ENCODE measurements at places on chromosomes 7 and 10.
A peak's percentile ranks its signal among the peaks of the same experiment; 100 is the strongest.

DNA sequence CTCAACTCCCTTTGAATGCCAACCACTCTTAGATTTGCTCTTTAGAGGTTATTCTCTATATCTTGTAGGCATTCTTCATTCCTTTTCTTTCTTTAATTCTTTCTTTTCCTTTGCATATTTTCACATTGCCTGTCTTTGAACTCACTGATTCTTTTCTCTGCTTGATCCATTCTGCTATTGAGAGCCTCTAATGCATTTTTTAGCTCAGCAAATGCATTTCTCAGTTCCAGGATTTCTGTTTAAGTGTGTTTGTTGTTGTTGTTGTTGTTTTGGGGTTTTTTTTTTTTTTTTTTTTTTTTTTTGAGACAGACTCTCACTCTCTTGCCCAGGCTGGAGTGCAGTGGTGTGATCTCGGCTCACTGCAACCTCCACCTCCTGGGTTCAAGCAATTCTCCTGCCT lies 71.6 kb downstream of the FBXL13 start:
- no peak for DNase-seq

- no peak for DNase-seq
These were observed 13.1 kb upstream of the GOT1 start for GRCh38 chr10:99443500-99443899.

- peak; percentile 87 for DNase-seq
These were observed 25.1 kb upstream of the DDIT4 start for GRCh38 chr10:72248468-72249151.

DNA sequence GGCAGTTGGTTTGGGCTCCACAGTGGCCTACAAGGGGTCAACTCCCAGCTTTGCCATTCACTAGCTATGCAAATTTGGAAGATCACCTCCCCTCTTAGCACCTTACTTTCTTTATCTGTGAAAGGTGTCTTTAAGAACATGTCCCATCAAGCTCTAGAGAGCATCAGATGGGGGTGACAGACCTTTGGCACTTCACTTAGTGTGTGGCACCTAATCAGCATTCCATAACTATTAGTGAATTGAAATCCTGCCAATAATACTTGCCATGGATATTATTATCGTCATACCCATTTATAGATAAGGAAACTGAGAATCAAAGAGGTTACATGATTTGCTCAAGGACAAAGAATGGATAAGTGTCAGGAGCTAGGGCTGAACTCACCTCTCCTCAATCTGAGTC lies 51.9 kb downstream of the PLPP4 start:
- DNase-seq = no peak

GRCh38 chr7:140015471-140015970 lies 47.2 kb downstream of the PARP12 start:
- DNase-seq = no peak

DNA sequence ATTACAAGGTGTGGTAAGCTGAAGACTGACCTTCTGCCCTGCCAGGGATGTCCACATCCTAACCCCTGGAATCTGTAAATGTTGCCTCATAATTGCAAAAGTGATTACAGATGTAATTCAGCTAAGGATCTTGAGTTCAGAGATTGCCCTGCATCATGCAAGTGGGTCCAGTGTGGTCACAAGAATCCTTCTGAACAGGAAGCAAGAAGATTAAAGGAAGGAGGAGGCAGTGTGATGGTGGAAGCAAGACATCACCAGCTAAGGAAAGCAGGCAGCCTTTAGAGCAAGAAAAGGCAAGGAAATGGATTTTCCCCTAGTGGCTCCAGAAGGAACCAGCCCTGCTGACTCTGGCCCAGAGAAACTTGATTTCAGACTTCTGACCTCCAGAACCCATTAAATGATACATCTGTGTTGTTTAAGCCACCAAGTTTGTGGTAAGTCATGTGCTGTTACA lies 78.1 kb downstream of the USP6NL start:
- DNase-seq = no peak

DNA sequence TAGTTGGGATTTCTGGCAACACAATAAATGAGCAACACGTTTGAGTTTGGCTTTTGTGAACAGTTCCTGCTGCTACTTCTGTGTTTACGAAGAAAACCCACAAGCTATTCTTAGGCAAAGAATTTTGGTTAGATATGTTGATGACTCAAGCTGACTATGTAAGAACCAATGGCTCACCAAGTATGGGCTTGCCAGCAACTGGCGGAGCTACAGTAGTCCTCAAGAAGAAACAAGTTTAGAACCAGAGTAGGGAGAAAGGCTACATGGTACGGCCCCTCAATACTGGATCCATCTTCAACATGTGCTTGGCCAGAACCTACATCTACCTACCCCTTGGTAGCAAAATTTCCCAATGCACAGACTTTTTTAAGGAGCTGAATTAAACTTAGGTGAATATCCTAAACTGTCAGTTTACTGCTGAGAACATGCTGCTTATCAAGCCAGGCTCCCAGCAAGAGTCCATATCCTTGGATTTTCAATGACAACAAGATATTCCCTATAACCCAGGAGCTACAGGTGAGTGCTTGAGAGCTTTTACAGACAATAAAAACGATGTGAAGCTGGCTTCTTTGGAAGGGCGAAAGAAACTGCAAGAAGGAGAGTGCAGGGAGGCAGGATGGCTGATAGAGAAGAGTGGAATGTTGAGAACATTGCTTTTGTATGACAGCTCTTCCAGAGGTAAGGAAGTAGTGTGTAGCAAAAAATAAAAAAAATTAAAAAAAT lies 74.3 kb upstream of the ASAH2 start:
- peak; percentile 28 for DNase-seq

DNA sequence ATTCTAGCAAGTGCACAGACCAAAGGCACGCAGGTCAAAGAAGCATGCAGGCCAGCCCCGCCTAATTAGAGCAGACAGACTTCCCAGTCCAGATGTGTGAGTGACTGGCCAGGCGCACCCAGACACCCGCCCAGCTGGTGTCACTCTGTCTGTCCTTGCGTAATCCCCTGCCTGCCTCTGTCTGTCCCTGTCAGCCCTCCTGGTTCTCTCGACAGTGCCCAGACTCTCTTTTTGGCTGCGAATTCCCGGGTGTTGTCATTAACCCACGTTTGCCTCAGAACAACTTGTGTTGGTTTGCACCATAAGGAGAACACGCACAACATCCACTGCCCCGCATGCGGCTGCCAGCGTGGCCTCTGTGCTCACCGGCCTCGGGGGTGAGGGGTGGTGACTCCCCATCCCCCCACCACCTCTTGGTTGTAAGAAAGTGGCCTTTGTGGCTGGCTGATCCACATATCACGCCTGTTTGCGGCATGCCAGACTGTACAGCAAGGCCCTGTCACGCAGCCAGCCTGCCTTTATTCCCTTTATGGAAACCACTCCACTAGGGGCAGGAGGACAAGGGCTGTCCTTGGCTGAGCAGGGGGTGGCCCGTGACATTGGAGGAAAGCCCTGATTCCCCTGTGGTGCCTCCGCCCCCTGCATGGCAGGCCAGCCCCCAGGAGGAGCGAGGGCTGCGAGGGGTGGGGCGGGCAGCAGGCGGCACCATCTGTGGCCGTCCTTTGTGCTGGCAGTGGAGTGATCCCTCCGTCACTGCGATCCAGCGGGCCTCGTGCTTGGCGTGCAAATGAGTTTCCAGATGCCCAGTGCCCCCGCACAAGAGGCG lies 72.8 kb upstream of the PPIF start:
- DNase-seq = no peak

GRCh38 chr7:105462765-105463420 lies 59.2 kb downstream of the PUS7 start:
- DNase-seq = no peak

- DNase-seq = no peak
These were observed 92.5 kb upstream of the LRGUK start for GRCh38 chr7:134034652-134035051.

GRCh38 chr10:110791541-110792073 lies 80.1 kb upstream of the PDCD4 start:
- DNase-seq = no peak

DNA sequence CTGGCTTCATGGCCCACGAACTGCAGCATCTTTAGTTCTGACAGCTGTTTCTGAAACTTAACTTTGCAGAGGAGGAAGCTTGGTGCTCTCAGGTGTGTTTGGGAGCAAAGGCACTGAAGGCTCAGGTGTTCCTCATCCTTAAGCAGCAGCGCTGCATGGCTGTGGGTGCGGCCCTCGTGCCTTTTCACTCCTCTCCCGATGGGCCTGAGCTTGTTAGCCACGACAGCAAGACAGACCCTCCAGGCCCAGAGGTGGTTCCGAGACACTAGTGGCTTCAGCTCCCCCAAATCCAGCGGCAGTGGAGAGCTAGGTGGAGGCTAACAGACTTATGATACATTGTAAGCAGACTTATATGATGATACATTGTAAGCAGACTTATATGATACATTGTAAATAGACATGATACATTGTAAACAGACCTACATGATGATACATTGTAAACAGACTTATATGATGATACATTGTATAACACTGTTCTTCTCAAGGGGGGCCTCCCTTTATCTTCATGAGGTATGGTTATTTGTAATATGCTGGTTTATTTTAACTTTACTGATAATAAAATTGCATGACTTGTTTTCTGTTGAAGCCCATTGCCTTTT lies 14.1 kb downstream of the PFKP start:
- DNase-seq = no peak

GRCh38 chr7:55288070-55288824 lies 76.9 kb upstream of the LANCL2 start:
- no peak for DNase-seq

DNA sequence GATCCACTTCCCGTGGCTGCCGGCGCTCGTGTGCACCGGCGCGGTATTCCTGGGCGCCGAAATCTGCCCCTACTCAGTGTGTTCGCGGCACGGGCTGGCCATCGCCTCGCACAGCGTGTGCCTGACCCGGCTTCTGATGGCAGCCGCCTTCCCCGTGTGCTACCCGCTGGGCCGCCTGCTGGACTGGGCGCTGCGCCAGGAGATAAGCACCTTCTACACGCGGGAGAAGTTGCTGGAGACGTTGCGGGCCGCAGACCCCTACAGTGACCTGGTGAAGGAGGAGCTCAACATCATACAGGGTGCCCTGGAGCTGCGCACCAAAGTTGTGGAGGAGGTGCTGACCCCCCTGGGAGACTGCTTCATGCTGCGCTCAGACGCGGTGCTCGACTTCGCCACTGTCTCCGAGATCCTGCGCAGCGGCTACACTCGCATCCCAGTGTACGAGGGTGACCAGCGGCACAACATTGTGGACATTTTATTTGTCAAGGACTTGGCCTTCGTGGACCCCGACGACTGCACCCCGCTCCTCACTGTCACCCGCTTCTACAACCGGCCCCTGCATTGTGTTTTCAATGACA lies 1.3 kb downstream of the CNNM1 start:
- DNase-seq = no peak

DNA sequence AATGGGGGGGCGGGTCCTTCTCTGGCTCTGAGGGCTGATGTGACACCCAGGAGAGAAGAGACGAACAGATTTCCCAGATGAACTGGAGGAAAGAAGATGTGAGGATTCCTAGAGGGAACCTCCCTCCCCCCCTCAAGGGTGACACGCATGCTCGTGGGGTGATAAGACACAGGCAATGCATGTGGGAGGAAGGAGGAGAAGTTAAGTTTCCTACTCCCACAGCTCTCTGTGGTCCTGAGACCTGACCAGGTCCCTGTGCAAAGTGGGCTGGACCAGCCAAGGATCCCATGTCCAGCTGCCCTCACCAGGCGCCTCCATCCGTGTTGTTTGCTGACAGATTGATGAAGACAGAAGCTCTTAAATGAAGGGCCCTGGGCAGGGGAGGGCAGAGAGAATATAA lies 112.6 kb downstream of the SH3PXD2A start:
- no peak for DNase-seq

DNA sequence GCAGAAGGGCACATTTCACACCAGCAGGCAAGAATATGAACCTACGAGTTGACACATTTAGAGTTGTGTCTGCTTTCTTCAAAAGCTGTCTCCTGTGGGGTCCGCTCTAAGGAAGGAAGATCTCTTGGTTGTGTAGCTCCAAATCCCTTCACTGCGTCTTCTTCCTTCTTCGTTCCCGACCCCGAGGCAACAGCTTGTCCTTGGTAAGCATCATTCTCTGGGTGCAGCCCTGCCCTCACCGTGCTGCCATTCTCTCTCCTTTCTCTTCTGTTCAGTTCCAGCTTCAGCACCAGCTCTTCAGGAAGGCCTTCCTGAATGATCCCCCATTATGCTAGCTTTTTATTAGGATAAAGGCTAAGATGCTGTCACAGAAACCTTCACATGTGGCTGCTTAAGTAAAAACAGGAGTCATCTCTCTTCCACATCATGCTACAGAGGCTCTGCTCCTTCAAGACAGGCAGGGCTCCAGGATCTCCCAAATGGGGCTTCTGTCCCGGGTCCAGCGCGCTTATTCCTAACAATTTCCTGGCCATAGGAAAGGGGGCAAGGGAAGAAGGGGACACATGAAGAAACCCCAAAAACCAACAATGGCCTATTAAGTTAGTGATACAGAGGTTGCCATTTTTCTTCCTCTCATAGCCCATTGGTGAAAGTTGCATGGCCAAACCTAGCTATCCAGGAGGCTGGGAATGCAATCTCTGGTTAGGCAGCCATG lies 52.2 kb upstream of the SHH start:
- no peak for DNase-seq

DNA sequence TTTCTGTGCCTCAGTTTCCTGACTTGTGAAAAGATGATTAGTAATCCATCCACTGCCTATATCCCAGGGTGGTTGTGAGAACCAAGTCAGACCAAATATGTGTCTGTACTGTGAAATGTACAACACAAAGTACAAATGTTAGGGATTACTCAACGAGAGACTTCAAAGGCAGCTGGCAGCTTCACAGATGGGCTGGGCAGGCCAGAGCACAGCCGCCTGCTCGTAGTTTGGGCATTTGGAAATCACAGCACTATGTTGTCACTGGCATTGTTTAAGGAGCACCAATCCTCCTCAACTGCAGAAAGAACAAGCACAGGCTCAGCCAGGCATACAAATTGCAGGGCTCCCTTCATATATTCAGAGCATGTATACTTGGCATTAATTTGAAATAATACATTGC lies 64.5 kb upstream of the C10orf90 start:
- DNase-seq = no peak

DNA sequence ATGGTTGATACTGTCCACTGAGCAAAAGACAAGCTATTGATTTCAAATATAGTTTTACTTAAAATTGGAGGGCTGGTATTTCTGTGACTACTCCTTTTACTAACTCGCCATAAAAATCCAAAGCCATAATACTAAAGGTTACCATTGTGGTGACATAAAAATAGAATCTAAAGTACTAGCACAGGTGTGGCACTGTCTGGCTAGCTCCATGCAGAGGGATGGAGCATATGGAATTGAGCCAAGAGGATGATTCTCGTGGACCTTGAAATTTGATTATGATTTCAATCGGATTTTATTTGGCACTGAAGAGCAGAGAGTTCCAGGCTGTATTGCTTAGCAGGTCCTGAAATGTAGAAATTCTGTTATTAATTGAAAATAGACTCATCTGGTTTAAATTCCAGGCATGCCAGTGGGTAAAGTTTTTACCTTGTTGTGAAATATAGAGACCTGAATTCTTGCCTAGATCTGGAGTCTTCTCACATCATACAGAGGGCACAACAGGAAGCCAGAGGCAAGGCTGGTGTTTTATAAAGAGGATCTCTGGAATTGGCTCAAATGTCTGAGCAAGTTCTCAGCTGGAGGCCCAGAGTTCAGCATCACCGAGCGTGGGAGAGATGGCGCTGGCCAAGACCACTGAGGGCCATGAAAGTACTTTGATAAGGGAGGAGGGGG lies 29.9 kb upstream of the DLD start:
- no peak for DNase-seq

Data from NK-92 treated with Interleukin-12 subunit alpha and Interleukin-12 subunit beta, amount 100 ng/mL, for 24 hours (cell line).